RWPE2 (cell line): ENCODE measurements at places on chromosomes 3 and 15.

GRCh38 chr15:70420086-70420947 is 322.6 kb upstream of the TLE3 start:
- DNase-seq, result no peak

GRCh38 chr3:196063971-196064370 is 17.9 kb downstream of the TFRC start:
- DNase-seq, result no peak

- no peak for DNase-seq
These were observed 51.2 kb downstream of the PFN2 start for GRCh38 chr3:149919509-149919908.

GRCh38 chr3:169028716-169029115 is 634.8 kb downstream of the MECOM start:
- DNase-seq, result no peak

GRCh38 chr3:40208251-40208650 is 101.3 kb upstream of the EIF1B start:
- DNase-seq, result no peak

- DNase-seq, result no peak
These were observed 33.0 kb upstream of the AMOTL2 start for GRCh38 chr3:134407239-134407625.

DNA sequence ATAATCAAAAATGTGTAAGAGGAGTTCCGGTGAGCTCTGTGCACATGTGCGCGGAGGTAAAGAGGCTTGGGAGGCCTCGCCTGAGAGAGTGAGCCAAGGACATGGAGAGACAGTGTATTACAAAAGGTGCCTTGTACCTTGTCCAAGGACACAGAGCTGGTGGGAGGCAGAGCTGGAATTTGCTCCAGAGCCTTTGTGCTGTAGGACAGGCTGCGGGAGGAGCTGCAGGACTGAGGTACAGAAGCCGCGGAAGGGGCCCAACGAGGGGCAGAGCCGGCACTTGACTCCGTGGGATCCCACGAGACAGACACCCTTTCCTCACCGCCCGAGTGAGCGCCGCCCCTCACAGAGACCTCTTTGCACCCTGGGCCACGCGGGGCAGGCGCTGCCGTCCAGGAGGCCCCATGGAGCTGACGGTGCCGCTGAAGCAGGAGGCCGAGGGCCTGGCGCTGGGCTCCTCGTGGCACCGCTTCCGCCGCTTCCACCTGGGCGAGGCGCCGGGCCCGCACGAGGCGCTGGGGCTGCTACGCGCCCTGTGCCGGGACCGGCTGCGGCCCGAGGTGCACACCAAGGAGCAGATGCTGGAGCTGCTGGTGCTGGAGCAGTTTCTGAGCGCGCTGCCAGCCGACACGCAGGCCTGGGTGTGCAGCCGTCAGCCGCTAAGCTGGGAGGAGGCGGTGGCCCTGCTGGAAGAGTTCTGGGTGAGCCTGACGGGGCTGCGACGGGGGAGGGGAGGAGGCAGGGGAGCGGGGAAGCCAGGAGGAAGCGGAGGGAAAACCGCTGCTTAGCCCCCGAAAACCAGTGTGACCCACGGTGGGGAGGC is 68.7 kb downstream of the SLTM start:
- peak; percentile 74 for DNase-seq

DNA sequence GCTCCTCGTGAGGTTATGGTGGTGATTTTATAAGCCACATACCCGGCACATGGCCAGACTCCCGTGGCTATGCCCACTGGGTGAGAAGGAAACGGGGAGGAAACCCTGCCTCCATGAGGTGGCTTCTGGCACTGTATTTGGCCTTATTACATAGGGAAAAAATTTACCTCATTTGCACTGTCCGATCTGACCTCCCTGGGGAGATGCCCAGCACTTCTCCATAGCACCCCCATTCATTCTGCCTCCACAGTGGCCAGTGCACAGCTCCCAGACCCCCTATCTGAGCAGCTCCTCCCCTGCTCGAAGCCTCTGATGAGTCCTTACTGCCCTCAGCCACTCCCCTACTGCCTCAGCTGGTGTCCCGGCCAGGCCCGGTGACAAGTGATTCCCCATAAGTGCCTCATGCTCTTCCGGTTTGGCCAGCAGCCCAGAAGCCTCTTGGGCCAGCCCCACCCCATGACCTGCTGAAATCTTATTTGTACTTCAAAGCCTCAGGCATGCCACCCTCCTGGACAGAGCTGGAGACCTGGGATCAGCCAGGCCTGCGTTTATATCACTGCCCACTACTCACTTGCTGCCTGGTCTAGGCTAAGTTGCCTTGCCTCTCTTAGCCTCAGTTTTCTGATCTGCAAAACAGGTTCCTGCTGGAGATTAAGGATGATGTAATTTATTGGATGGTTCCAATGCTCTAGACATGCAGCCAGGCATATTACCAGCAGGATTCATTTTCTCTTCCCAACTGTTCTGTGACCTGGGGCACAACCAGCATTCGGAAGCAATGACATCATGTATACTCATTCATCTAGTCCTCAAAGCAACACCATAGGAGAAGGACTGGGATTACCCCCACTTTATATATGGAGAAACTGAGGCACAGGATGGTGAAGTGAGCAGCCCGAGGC is 30.6 kb upstream of the SLC6A6 start:
- DNase-seq, result no peak

DNA sequence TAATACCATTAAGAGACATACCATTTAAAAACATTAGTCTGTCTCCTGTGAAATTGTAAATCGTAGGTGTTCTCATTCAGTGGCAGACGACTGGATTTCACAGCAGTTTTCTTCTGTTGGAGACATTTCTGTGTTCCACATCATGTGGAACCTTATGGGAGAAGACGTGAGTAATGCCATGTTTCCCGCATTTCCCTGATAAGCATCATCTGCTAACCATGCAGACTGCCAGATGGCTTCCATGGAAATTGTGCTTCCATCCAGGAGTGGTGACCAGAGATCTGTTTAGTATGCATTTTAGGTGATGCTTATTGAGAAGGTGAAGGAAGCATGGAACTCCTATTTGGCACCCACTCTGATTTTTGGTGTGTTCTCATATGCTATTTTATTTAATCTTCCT is 28.4 kb upstream of the ST3GAL6 start:
- no peak for DNase-seq

DNA sequence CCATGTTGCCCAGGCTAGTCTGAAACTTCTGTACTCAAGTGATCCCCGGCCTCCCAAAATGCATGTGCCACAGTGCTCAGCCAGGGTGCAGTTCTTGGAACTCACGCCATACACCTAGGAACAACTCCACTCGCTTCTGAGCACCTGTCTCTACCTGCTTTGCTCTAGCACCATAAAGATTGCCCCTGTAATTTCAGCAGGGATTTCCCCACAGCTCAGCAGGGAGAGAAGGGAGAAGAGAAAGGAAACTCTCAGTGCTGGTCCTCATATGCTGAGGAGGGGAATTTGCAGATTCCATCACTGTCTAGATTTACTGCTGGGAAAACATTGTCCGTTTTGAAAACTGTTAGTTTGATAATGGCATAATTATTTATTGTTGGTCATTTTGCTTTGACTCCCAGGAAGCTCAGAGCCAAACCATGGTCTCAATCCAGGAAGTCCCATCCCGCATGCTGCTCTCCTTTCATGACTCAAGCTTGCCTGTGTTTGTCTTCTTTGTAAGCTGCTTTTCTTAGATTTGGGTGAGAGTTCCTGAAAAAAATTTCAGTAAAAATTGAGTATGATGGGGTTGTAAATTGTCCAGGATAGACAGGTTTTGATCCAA is 24.2 kb downstream of the TRIM71 start:
- no peak for DNase-seq

- no peak for DNase-seq
These were observed 60.7 kb downstream of the PBRM1 start for GRCh38 chr3:52625041-52625440.

DNA sequence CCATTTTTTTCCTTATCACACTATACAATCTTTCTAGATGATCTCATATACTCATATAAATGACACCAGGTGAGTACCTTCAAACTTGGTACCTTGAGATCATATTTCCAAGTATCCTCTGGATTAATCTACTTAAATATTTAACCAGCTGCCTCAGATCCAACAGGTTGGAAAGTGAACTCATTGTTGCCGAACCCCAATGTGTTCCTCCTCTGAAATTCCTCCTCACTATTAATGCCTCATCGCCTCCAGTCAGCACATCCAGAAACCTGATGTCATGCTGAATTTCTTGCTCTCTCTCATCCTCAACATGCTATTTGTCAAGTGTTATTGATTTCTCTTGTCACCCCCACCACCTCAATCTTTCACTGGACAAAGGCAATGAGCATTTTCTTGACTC is 221.8 kb downstream of the FMN1 start:
- DNase-seq, result no peak

GRCh38 chr15:38254051-38254883 is 1.6 kb downstream of the SPRED1 start:
- no peak for DNase-seq

DNA sequence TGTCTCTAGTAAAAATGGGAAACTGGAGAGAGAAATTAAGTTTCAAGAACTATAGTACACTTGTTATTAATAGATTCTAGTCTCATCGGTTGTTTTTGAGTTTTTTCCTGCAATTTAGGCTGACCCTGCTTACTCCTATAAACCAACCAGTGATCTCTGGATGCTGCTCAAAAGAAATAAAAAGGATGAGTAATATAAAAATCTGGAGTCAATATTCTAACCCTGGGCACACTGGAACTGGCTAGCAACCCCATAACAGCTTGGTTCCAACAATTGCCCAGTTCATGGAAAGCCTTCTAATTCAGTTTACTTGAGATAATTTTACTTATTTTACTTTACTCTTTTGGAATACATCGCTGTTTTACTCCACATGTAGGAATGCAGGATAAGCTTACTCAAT is 211.6 kb downstream of the GBE1 start:
- DNase-seq, result no peak

GRCh38 chr3:126734106-126734723 is 30.2 kb downstream of the CHCHD6 start:
- no peak for DNase-seq

GRCh38 chr3:77459926-77460325 is 420.0 kb downstream of the ROBO2 start:
- no peak for DNase-seq

GRCh38 chr15:92383519-92384324 is 10.0 kb upstream of the ST8SIA2 start:
- DNase-seq, result no peak

DNA sequence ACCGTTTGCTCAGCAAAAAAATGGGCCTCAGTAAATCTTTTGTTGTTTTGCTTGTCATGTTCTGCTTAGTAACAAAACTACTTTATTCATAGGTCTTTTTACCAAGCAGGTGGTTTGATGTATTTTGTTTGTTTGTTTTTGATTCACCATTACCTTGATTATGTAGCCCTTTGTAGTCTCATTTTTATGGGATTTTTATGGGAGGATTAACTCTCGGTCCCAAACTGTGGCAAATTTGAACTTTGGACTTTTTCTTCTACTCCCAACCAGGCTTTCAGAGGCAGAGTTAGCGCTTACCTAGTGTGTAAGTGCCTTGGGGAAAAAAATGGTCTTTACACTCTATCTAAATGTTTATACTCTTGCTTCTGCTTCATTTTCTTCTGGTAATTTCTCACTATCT is 276.7 kb upstream of the POU1F1 start:
- DNase-seq, result no peak

DNA sequence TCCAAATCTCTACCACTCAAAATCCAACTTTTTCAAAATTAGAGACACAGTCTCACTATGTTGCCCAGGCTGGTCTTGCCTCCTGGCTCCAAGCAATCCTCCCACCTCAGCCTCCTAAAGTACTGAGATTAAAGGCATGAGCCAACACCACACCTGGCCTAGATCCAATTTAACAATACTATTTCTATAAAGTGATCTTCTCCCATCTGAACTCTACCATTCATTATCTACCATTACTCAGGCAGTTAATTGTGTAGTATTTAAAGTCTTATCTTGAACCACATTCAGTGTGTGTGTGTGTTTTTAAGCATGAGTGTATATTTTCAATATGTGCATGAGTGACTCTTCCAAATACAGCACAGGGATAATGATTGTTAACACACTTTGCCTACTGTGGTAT is 77.0 kb downstream of the INO80 start:
- DNase-seq, result no peak

DNA sequence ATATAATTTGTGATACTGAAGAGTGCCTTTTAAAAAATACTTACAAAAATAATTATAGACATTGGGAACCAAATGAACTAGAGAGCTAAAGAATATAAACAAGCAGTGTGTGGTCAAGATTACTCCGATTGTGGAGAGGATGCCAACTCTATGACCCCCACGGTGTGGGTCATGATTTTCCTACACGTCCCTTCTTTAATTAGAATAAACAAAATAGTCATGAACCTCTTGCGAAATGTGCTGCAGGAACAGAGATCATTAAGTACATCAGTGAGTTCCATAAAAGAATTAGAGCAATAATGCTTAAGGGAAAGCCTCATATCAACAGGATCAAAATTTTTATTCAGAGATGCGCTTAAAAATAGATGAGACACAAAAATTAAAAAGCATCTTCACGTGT is 476.6 kb upstream of the ROBO1 start:
- DNase-seq, result no peak
